ENCODE measurements at places on chromosomes 2 and 18.

DNA sequence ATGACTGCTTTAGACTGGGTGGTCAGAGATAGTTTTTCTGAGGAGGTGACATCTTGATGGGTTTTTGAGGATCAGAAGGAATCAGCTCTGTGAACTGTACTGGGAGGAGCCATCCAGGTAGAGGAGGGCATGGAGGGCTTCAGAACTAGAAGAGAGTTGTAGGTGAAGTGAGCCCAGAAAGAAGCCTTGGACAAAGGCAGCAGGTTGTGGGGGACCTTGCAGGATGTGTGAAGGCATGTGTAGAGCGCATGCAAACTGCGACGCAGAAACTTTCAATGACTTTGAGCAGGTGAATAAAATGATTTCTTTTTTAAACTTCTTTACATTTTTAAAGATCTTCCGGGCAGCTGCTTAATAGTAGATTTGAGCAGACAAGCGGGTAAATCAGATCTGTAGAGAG lies 83.9 kb upstream of the SIX2 start:
- DNase-seq = no peak

DNA sequence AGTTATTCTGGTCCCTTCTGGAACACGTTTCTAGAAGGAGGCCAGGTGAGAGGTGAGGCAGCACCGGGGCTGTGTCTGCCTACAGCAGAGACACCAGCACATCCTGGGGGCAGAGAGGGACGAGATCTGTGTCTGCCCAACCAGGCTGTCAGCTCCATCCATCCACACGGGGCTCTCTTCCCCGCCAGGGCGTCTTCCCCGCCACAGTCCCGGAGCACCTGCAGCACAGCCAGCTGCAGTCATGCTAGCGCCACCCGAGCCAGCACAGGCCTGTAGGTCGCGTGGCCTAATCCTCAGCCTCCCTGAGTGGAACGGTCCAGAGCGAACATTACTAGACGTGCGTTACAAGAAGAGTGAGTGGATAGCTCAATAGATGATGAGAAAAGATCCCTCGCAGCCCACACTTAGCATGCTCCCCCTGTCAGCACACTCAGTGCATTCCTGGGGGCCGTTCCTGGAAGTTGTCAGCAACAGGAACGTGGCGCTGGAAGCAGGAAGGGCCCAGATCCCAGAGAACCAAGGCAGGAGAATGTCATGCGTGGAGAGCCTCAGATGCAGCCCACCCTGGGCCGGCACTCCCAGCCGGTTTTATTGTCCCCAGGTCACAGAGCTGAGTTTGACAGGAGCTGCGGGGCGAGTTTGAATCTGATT lies 179.0 kb downstream of the TWIST2 start:
- DNase-seq = no peak

GRCh38 chr2:76808732-76809131 lies 713.4 kb downstream of the LRRTM4 start:
- no peak for DNase-seq

- no peak for DNase-seq
Observed at GRCh38 chr18:71189581-71189980, 900.7 kb downstream of the SOCS6 start.

DNA sequence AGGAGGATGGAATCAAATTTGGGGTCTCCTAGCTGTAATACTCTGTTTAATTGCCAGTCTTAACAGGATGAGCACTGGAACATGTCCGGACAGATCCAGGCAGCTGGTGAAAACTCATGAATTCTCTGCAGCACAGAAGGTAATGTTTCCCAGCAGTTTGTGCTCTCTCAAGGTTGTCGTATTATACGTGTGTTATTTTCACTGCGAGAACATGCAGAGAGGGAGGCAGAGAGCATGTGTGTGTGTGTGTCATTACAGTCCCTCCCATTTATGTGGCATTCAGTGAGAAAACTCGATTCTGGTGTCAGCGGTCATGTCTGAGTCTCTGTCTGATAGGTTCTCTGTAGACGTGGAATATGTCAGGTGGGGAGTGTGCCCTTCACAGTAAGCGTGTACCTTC lies 150.2 kb upstream of the POU3F3 start:
- DNase-seq = no peak

GRCh38 chr2:54456612-54457322 lies 640 bp downstream of the SPTBN1 start:
- DNase-seq = peak; percentile 54

GRCh38 chr2:240320204-240320993 lies 115.1 kb upstream of the GPC1 start:
- peak; percentile 78 for DNase-seq

- DNase-seq = no peak
Observed at GRCh38 chr2:118477111-118477862, 370.2 kb downstream of the EN1 start.

DNA sequence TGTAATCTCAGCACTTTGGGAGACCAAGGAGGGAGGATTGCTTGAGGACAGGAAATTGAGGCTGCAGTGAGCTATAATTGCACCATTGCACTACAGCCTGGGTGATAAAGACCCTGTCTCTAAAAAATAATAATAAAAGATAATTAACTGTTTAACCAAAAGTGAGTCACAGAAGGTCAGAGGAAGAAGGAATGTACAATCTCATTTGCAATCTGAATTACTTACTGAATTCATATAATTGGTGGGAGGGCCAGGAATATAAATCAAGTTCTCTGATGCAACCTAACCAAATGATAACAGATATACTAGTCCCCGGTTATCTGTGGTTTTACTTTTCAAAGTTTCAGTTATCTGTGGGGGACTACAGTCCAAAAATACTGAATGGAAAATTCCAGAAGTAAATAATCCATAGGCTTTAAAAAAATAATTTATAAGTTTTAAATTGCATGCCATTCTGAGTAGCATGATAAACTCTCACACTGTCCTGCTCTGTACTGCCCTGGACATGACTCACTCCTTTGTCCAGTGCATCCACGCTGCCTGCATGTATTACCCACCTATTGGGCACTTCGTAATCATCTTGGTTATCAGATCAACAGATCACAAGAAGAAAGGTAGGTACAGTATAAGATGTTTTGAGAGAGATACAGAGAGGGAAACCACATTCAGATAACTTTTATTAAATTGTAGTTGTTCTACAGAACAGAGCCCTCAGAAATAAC lies 12.8 kb upstream of the MATN3 start:
- DNase-seq = no peak

- peak; percentile 34 for DNase-seq
Observed at GRCh38 chr2:141923657-141924056, 207.2 kb downstream of the LRP1B start.

DNA sequence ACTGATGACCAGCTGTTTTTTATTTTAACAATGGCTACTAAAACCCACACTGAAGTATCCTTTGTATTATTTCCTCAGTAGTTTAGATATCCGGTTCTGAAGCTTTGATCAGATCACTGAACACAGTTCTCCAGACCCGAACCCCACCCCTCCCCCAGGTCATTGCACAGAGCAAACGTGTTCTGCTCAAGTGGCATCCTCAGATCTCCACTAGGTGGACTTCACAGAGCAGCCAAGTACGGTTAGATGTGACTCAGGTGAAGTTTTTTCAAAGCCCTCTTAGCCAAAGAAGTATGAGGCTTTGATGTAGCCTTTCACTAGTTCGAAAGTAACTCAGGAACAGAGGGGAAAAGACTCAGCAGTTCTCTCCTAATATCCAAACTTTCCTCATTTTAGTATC lies 142.7 kb upstream of the NRP2 start:
- DNase-seq = no peak

GRCh38 chr18:62264984-62265383 lies 60.1 kb upstream of the TNFRSF11A start:
- no peak for DNase-seq

- DNase-seq = no peak
Observed at GRCh38 chr18:45670281-45670962, 53.6 kb upstream of the SLC14A1 start.

DNA sequence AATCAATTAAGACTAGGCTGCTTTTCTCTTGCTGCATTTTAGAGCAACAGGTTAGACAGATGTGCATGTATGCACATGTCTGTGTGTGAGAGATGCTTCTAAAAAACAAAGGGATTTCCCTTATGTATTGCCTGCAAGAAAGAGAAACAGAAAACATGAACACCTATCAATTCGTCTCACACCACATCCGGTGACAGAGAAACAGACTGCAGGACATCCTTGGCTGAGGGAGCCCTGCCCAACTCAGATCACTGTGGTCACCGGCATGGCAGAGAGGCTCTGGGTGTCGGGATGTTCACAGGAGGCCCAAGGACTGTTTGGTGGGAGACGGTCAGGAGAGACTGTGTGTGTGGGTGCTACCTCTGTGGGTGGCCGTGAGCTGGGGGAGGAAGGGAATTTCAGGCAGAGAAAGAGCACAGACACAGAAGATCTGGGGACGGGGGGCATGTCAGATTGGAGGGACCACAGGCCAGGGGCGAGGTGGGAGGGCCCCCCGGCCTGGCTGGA lies 24.9 kb downstream of the FHL2 start:
- DNase-seq = no peak

GRCh38 chr18:67281746-67282145 lies 234.8 kb downstream of the DSEL start:
- no peak for DNase-seq

GRCh38 chr18:9802175-9803062 lies 83.4 kb upstream of the TXNDC2 start:
- DNase-seq = no peak

GRCh38 chr18:21612125-21613039 lies at the start of gene SNRPD1:
Gene SNRPD1 (plus strand): TSS chr18:21612314. CDS start chr18:21612430, 116 bp downstream.
- peak; percentile 91 for DNase-seq

GRCh38 chr2:19894134-19894792 lies 7.5 kb downstream of the TTC32 start:
- DNase-seq = no peak
